Lower lobe of right lung (tissue), 2 donors: ENCODE measurements at places on chromosomes 12 and 14.
A peak's percentile ranks its signal among the peaks of the same experiment; 100 is the strongest.

DNA sequence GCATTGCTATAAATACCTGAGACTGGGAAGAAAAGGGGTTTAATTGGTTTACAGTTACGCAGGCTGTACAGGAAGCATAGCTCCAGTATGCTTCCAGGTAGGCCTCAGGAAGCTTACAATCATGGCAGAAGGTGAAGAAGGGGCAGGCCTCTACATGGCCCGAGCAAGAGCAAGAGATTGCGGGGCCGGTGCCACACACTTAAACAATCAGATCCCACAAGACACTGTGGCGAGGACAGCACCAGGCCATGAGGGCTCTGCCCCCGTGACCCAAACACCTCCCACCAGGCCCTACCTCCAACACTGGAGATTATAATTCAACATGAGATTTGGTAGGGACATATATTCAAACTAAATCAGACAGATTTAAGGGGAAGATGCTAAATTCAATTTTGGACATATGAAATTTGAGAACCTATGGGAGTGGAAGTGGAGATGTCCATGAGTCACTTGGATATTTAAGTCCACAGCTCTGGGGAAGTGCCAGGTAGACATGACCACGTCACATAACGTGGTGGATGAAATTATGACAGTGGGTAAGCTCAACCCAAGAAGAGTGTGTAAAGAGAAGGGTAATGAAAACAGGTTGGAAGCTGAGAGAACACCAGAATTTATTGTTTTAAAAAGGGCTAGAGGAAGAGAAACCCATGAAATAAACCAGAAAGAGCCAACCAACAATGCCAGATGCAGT is 1.5 kb upstream of the LTA4H start:
- no peak for DNase-seq

- peak; percentile 82 for DNase-seq
Measured at GRCh38 chr12:56129206-56129941, 1.3 kb downstream of the ESYT1 start.

GRCh38 chr14:62071039-62071438 is 308.8 kb downstream of the SNAPC1 start:
- no peak for DNase-seq

GRCh38 chr12:12791756-12792369 is 6.4 kb downstream of the APOLD1 start:
- DNase-seq = no peak

DNA sequence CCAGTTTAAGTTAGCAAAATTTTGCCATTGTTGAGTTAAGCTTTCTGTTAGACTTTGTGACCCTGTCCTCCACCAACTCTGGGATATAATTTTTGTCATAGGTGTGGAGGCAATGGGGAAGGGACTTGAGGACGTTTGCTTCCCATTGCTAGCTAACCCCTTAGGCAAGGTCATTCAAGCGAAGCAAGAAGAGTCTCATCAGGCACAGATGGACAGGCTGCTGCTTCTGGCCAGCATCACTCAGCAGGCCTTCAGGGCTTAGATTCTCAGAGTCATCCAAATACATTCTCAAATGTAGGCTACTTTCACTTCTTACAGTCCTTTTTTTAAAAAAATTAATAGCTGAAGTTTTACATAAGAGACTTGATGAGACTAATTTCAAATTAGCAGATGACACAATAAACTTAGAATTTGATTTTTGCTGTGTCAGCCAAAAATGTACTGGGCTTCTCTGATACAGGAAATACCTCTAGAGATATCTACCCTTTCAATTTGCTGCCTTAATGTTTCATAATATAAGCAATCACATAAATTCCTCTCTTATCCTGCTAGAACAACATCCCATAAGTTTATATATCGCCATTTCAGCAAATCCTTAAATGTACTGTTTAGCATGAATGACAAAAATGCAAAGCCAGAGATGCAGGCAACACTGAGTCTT is 875.2 kb downstream of the FLRT2 start:
- no peak for DNase-seq

DNA sequence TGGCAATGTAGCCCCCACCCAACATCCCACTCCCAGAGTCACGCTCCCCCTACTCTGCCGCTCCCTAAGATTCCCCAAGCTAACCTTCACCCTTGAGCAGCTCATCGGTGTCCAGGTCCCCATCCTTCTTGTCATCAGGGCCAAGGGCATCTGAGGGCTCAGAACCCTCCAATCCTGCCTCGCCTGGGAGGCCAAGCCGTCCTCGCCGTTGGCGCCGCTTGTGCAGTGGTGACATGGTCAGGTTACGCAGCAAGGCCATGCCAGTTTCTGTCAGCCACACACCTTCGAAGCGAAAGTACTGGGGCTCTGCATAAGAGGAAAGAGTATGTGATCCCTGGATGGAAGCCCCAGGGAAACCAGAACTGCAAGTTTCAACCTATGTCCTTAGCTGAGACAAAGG is 15.9 kb downstream of the KMT2D start:
- peak; percentile 17 for DNase-seq

- no peak for DNase-seq
Measured at GRCh38 chr12:26614011-26614616, 218.9 kb downstream of the ITPR2 start.

DNA sequence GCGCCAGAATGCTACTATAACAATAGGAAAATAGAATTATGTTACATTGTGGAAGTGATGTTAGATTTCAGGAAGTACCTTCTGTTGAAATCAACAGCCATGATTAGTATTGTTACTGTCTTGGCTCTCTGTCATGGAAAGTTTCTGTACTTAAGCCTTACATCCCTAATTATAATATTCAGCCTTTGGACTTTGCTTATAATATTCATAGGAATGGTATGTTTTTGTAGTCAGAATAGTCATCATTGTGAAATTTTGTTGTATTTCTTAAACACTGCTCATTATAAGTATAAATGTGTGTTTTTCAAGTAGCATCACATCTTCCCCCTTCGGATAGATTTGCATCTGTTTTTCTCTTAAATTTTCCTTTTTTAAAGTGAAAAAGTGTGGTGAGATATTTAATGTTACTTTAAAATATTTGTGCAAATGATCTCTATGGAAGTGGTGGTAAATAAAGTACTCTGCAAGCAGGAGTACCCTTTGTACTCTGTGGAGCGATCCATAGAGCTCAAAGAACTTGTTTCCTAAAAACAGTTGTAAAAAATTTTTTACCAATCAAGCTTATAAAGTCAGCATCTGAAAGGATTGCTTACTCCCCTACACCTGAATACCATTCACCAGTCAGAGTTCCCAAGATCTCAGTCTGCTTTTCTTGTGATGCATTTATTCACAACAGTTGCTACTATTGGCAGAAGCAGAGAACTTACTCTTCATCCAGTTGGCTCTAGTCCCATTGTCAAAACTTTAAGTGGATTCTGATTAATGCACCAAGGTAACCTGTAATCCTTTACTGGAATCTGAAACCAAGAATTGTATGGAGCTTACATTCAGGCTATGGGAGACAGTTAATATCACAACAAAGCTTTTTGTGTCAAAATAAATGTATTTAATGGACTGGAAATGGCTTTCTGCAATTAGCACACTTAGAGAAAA is 87.8 kb downstream of the RIC8B start:
- DNase-seq = no peak
